ENCODE measurements at places on chromosomes 13 and 19.

DNA sequence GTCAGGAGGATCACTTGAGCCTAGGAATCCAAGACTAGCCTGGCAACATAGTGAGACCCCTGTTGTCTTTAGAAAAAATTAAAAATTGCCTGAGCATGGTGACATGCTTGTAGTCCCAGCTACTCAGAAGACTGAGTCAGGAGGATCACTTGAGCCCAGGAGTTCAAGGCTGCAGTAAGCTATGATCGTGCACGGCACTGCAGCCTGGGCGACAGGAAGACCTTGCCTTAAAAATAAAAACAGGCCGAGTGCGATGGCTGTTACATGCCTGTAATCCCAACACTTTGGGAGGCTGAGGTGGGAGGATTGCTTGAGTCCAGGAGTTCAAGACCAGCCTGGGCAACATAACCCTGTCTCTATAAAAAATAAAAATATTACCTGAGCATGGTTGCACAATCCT is 5.4 kb downstream of the HNRNPUL1 start:
- DNase-seq: no peak

- DNase-seq: no peak
These were observed 5.5 kb downstream of the AP3D1 start for GRCh38 chr19:2145831-2146241.

DNA sequence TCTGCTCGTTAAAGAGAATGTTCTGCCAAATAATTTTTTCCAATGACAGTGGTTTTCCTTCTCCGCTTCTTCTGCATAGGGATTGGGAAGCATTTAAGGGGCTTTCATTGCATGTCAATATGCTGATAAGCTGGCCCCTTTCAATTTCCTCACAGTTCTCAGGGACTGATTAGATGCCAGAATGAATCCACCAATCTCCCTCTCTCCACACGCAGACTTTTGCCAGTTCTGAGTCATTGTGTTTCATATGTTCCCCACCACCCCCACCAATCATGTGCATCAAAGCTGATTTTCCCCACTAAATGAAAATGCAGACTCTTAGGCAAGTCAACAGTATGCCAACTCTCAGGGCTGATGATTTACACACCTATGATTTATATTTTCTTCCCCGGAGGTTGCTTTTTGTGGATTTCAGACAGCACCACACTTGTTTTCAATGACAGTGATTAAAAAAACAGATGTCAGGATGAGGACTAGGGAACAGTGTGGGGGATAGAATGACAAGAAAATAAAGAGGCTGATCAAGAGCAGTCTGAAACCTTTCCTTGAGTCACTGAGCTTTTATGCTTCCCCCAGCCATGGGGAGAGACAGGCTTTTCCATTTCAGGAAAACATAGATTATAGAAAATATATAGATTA is 47.9 kb upstream of the C13orf42 start:
- DNase-seq: no peak

GRCh38 chr19:32165750-32166149 is 179.7 kb upstream of the ZNF507 start:
- DNase-seq: no peak

- DNase-seq: no peak
These were observed 6.9 kb downstream of the REXO1 start for GRCh38 chr19:1841209-1841924.

- DNase-seq: no peak
These were observed 197.2 kb downstream of the RAP2A start for GRCh38 chr13:97631158-97631557.

GRCh38 chr13:99432609-99433542 is 68.4 kb upstream of the TM9SF2 start:
- DNase-seq: peak; percentile 60

DNA sequence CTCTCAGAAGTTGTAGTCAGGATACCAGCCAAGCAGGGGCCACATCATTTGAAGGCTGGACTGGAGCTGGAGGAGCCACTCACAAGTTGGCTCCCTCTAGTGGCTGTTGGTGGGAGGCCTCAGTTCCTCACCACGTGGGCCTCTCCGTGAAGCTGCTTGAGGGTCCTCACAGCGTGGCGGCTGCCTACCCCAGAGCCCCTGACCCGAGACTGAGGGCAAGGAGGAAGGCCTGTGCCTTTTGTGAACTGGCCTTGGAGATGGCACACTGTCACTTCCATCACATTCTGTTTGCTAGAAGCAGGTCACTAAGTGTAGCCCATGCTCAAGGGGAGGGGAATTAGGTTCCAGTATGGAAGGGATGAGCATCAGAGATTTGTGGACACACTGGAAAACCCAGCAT is 14.6 kb downstream of the GNA11 start:
- DNase-seq: peak; percentile 50

DNA sequence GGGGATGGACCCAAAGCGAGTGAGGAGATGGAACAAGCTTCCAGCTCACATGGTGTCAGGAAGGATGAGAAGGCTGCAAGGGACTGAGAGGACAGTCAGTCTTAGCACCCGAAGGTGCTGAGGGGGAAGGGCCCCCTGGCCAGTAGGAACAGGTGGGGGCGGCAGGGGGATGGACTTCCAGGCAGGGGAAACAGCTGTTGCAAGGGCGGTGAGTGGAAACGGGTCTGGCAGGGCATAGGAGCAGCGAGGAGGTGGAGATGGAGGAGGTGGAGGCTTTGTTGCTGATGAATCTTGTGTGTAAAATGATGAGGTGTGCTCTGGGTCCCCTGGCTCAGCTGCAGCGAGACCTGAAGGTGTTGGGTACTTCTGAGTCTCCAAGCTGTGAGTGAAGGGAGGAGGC is 1.2 kb downstream of the MAP1S start:
- DNase-seq: no peak

DNA sequence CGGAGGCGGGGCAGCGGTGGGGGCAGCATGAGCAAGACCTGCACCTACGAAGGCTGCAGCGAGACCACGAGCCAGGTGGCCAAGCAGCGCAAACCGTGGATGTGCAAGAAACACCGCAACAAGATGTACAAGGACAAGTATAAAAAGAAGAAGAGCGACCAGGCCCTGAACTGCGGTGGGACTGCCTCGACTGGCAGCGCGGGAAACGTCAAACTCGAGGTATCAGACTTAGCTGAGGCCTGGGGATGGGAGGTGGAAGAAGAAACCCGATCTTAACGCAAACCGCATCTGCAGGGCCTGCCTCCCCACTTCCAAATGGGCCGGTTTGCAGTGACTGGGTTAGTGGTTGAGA is 693 bp downstream of the RFXAP start:
- no peak for DNase-seq

DNA sequence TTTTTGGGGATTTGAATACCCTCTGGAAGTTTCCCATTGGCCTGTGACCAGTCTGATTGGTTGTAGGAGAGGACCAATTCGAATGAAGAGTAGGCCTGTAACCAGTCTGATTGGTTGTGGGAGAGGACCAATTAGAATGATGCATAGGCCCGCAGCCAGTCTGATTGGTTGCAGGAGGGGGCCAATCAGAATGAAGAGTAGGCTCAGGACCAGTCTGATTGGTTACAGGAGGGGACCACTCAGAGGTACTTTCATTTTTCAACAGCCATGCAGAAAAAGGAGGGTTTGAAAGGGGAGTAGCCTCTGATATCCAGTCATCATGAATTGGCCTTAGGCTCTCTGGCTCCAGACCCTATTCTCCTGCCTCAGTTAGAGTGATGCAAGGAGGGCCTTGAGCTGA is 30.4 kb upstream of the SLC1A5 start:
- DNase-seq: no peak

GRCh38 chr19:3459089-3459881 is 21.0 kb downstream of the SMIM24 start:
- DNase-seq: no peak

DNA sequence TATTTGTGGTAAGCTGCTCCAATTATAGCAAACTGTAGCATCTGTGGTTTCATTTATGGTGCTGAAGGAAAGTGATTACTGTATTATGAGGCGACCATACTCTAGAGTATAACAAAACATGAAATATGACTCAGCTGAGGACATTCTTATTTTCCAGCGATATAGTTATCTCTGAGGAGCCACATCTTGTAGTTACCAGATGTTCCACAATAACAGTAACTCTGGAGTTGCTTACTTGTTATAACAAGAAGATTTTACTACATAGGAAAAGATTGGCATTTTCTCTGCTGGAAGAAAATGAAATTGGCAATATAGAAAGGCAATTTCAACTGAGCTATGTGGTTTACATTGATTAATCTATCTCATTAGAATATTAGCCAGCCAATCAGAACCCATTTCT is 1634.2 kb downstream of the PCDH9 start:
- DNase-seq: no peak

DNA sequence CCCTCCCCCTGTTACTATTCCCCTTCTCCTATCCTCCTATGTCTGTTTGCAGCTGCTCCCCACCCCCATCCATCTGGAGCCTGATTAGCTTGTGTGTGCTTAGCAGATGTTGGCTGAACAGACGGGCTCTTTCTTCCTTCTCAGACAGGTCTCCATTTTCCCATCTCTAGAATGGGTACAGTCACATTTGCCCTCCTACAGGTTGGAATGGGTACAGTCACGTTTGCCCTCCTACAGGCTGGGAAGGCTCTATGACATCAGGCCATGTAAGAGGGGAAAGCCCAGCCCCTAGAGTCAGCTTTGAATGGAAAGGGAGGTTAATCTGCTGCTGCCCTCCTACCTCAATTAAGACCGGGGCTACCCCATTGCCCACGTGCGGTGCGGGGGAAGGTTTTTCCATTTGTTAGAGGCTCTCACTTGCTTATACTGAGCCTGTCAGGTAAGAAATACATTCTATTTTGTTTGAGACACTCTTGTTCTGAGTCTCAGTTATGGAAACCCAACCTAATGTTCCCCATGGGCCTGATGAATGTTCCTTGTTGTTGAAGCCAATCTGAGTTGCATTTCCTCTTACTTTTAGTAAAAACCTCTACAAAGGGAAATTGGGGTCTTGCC is 2.2 kb upstream of the CLEC17A start:
- peak; percentile 31 for DNase-seq

DNA sequence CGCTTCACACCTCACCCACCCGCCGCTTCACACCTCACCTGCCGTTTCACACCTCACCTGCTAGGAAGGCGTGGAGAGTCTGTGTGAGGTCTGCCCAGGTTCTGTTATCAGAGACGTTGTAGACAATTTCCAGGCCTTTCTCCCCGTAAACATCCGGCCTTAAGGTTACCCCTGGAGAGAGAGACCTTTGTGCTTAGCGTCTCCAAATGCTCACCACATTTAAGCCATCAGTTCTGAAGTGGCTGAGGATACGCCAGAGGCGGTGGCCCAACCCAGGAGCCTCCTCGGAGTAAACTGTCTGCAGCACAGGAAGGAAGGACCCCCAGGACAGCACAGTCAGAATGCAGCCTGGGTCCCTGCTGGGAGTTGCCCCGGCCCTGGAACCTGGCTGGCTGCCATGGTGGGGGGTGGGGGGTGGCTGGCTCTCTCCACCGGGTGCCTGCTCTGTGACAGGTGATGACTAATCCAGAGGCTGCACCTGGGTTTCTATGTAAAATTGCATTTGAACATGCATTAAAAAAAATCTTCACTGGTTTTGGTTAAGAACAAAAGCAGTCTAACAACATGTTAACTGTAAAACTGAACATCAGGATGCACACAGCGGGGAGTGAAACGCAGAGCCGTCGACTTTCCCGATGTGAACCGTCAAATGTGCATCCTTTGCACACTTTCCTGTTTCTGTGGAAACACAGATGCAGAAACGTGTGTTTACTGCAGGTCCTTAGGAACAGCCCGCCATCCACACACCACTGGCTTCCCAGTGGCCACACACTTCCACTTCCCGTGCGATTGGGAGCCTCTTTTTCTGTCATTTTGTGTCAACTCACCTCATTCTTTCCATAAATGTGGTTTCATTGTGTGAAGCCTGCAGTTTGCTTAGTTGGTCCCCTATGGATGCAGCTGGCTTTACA is 4.5 kb downstream of the ATP4B start:
- no peak for DNase-seq

- DNase-seq: no peak
These were observed 74.4 kb downstream of the LHFPL6 start for GRCh38 chr13:39528661-39528980.

DNA sequence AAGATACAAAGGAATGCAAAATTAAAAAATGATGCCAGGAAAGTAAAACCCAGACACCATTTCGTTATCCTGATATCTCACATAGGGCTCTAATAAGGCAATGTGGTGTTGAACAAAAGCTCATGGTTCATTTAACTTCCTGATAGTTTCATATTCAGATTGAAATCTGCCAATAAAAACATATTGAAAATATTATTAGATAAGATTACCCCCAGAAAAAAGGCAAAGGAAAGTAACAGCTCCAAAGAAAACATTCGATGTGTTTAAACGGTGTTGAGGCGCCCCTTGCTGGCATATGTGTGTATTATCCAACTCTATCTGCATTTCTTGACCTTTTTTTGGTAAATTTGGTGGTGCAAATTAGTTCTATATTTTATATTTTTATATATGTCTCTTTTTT is 75.9 kb downstream of the ESD start:
- no peak for DNase-seq

DNA sequence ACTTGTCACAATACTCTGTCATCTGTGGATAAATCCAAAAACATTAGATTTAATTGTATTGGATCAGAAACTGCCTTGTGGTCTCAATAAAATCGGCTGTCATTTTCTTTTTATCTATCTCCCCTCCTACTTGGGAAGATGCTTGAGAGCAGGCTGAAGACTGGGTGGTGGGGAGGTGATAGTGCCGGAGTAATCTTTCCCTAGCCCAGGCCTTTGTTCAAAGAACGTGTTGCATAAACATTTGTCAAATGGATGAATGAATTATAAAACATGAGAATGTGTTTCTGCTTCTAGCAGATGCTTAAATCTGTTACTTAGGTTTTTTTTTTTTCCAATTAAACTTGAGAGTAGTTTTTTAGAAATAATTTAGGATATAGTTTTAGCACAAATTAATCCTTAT is 49.9 kb downstream of the DNAJC3 start:
- no peak for DNase-seq

DNA sequence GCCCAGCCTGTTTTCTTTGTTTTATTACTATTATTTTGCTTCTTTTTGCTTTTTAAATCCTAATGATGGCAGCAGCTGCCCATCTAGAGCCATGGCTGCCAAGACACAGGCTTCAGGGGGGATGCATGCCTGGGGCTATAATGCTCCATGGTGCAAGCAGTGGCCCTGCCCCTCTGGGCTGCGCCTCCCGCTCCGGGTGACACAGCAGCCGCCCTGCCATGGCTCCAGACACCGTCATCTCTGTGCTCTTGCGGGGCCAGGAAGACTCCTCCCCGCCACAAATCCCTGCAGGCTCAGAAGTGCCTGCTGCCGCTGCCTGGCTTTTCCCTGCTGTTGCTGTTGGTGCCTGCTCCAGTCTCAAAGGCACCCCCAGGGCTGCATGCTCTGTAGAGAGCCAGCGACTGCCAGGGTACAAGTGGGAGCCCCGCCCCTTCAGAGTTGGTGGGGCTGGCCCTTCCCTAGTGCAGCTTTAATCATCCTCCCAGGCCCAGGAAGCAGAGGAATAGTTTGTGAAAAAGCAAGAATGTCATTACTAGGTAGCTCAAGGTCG is 581.5 kb downstream of the FGF9 start:
- no peak for DNase-seq

GRCh38 chr19:3968556-3969434 is 2.1 kb downstream of the DAPK3 start:
- DNase-seq: no peak

DNA sequence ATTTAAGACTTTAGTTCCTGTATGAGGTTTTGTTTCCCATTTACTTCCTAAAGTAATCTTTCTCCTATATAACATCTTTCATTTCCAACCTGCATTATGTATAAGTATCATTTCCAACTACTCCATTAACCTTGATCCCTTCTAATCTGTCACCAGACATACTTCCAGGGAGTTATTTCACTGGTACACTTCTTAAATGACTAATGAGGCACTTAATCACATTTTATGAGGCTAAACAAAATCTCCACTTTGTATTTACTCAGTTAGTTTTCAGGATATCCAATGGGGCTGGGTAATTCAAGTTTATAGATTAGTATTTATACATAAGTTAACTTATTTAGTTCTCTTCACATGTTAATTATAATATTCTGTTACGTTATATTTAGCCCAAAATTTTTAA is 634.7 kb downstream of the PCDH17 start:
- no peak for DNase-seq

Measured in stimulated activated CD4-positive, alpha-beta T cell treated with anti-CD3 and anti-CD28 coated beads, Interleukin-15, amount 100 ng/mL, for 1 hour (primary cell).